Cardiac fibroblast (primary cell): ENCODE measurements at places on chromosomes 12 and 14.

DNA sequence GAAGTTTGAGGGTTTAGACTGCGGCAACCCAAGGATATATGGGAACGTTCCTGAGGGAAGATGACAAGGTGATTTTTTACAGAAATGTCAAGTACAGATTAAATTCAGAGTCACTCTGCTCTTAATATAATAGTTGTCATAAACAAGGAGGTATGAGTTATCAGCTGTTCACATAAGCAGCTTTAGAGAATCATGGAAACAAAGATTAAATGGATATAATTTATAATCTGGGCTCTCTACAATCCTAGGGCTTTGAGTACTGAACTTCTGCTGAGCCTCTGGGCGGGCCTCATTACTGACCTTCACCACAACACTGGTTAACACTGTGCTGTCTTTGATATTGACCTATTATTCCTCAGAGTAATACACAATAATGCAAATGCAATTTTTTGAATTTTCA, 577.8 kb downstream of the RPS29 start:
- DNase-seq = no peak

DNA sequence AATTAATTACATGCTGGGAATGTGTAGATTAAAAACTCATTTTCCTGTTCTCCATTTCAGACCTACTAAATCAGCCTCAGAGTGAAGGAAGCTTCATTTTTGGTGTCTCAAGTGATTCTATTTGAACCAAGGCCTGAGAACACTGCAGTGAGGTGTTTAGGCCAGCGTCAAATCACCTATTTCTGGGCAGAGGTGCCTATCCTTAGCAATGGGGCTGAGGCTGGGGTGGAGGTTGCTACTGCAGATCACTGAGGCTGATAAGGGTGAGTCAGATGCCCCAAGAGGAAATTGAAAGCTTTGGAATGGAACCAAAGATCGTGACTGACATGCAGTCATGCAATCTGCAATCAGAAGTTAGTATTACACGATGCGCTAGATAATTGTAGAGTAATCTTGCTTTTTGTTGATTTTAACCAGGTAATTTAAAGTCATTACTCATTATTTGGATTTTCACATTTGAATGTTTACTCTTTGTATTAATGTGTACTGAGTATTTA, 4.4 kb downstream of the TXNRD1 start:
- no peak for DNase-seq

DNA sequence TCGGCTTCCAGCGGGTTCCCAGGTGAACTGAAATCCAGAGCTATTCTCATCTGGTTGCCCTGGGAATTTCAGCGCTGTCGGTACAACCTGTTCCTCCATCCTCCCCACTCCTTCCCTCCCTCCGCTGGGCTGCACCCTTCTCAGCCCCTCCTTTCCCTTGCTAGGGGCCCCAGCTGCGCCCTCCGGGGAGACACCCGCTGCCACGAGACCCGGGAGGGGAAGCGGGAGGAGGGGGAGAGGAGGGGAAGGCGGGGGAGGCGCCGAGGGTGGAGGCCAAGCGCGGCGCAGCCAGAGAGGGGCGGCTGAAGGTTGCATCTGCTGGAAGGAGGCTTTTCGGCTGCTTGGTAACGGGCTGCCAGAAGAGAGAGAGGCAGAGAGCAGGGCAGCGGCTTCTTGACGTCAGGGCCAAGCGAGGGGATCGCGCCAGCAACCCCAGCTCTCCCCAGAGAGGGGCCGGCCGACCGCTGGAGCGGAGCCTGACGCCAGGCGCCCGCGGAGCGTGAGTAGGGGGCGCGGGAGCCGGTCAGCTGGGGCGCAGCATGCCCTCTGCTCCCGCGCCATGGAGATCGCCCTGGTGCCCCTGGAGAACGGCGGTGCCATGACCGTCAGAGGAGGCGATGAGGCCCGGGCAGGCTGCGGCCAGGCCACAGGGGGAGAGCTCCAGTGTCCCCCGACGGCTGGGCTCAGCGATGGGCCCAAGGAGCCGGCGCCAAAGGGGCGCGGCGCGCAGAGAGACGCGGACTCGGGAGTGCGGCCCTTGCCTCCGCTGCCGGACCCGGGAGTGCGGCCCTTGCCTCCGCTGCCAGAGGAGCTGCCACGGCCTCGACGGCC, at the start of gene KCNA5:
TSS of gene KCNA5 (plus strand) at position 291 of the 831 bp plus-strand sequence. CDS start at position 560, 269 bp downstream.
- no peak for DNase-seq

DNA sequence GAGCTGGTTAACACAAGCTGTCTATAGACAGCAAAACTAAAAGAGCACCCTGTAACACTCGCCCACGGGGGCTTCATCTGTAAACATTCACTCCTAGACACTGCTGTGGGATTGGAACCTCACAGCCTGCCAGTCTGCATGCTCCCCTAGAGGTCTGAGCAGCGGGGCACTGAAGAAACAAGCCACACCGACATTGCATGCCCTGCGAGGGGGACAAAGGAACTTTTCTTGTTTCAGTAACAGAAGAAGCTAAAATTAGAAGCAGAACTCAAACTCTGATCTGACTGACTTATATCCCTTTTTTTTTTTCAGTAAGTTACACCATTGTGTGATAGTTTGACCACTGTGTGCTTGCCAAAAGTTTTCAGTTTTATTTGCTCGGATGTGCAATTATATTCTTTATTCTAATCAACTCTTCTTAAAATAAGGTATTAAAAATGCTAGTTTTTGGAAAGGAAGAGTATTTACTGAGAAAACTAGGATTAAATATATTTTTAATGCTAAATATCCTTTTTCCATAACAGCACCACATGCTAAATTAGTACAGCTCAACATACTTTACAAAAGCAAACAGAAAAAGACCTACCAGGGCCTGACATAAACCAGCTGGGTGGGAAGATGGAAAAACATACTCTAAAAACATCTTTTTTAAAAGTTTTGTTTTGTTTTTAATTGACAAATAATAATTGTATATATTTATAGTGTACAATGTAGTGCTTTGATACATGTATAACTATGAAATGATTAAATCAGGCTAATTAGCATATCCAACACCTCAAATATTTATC, 100.2 kb downstream of the EPS8 start:
- no peak for DNase-seq

- DNase-seq = no peak
These were observed 358.9 kb downstream of the NPAS3 start for GRCh38 chr14:33297565-33297964.
